ENCODE measurements at places on chromosomes 12 and 14.

DNA sequence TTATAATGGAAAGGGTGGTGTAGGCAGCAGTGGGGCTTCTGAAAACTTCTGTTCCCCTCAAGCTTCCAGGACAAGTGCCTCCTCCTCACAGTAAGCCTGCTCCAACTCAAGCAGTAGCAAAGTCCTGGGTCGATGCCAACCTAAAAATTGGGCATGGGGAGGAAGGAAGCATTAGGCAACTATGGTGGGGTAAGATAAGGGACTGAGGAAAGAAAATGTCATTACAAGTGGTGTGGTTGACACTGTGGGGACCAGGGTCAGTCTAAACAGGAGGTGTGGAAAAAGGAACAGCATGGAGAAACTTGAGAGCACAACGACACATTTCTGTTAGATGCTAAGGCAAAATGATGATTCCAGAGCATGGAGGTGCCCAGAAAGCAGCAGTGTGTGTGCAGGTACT, 34.9 kb downstream of the WIF1 start:
- no peak for DNase-seq

DNA sequence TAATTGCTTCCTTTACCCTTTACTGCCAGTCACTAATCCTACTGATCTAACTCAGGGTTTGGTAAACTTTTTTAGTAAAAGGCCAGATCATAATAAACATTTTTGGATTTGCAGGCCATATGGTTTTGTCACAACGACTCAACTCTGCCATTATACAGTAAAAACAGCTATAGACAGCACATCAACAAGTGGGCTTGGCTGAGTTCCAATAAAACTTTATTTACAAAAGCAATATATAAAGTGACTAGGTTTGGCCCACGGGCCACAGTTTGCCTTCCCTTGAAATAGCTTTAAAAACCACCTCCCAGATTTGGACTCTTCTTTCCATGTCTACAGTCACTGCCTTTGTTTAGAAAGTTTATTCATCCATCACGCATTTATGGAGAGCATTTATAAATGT, 146.9 kb downstream of the NTF3 start:
- no peak for DNase-seq

GRCh38 chr14:96930526-96930925, 133.3 kb downstream of the VRK1 start:
- DNase-seq: no peak

- DNase-seq: no peak
Observed at GRCh38 chr12:131349397-131350127, 361.3 kb upstream of the SFSWAP start.

DNA sequence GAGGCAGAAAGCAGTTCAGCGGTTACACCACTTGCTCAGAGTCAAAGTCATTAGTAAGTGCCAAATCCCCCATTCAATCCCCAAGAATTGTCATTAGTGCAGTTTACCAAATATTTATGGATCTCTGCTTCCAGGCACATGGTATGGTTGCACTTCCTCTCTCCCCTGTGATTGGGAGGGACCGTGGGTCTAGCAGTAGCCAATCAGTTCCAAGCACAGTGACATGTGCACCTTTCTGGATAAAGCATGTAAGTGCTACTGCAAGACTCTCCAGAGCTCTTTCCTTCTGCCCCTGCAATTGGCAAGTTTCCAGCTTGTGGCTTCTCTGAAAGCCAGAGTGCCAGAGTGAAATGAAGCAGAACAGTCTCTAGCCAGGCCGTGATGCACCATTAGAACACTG, 85.3 kb upstream of the FLRT2 start:
- DNase-seq: peak; percentile 85

- DNase-seq: no peak
Observed at GRCh38 chr14:60904381-60904780, 76.5 kb downstream of the TRMT5 start.

DNA sequence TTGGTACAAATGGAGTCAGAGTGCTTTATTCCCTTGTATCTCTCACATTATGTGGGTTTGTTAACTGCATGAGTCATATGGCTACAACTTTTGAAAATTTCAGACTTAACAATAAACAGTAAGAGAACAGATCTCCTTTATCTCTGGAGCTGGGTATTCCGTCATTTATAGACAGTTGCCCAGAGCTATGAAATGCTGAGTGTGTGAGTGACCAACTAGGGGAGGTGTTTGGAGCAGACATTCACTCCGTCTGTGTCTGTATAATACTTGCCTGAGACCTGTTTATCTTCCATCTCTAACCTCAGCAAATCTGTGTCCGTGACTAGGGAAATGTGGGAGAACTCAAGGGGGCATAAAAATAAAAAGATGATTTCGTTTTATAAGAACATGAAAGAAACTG, 279.9 kb upstream of the FAR2 start:
- DNase-seq: no peak

- DNase-seq: no peak
Observed at GRCh38 chr14:84492685-84493084, 1037.3 kb upstream of the FLRT2 start.

Measured in NCI-H1105 treated with DMSO at 0.1 percent for 48 hours (cell line).